ENCODE measurements at places on chromosomes 1 and 21. TPM values are rescaled to one million over a fixed set of nuclear protein-coding genes. Genes with fewer than 3 reads are reported as not detected.

OVAAL gene
- polyA plus RNA-seq: not detected

CDK18 gene
- polyA plus RNA-seq: 10.2 TPM

LORICRIN gene
- polyA plus RNA-seq: not detected

WNT3A gene
- polyA plus RNA-seq: 0.61 TPM
